GM04503 (cell line): ENCODE measurements at places on chromosomes 3 and 15.

- DNase-seq: no peak
Measured at GRCh38 chr3:64242435-64242834, 17.2 kb upstream of the PRICKLE2 start.

DNA sequence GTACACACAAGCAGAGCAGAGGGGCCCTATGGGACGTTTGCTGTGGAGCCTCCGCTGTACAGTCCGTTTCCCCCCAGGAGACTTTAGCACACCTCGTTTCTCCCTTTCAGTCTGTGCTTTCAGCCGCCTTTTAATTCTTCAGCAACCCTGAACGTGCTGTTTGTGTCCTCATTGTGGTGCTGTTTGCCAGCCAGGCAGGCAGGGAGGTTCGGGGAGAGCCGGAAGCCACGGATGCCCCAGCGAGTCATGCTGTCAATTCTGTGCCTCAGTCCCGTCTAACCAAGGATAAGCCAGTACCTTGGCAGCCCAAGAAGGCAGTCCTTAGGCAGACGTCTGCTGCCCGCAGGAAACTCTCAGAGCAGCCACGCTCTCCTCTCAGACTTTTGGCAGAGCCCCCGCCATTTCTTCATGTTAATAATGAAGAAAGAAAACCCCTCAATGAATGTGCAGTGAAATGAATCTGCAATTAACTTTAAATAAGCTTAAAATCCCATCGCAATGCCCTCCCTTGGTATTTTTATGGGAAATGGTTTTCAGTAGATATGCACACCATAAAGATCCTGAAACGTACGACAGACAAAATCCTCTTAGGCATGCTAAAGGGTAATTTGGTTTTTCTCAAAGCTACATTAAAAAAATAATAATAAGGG is 158.6 kb downstream of the UACA start:
- DNase-seq: no peak

GRCh38 chr3:88810455-88810854 is 297.0 kb upstream of the EPHA3 start:
- no peak for DNase-seq

DNA sequence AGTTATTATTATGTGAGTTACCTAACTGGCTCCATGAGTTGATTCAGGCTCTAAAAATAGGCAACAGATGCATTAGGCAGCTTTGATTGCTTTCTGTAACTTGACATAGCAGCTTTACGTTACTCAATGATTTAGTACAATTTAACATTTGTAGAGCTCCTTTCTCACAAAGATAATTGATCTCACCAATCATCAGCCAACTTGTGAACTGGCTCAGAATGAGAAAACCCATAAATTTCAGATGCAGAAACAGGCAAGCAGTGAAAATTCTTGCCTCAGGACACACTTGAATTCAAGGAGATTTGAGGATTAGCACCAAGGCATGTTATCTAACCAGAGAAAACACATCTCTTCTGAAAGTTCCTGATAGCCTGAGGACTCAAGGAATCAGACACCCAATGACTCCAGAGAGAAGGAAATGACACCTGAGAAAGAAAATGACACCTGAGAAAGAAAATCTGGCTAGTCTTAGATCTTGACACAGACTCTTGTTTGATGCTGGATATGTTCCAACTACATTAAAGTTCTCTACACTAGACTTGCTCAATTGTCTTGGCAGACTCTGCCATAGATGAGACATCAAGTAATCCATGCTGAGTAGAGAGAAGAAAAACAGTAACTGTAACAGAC is 315.1 kb upstream of the CBLB start:
- DNase-seq: peak; percentile 77
